ENCODE measurements at places on chromosomes 11 and 22.

DNA sequence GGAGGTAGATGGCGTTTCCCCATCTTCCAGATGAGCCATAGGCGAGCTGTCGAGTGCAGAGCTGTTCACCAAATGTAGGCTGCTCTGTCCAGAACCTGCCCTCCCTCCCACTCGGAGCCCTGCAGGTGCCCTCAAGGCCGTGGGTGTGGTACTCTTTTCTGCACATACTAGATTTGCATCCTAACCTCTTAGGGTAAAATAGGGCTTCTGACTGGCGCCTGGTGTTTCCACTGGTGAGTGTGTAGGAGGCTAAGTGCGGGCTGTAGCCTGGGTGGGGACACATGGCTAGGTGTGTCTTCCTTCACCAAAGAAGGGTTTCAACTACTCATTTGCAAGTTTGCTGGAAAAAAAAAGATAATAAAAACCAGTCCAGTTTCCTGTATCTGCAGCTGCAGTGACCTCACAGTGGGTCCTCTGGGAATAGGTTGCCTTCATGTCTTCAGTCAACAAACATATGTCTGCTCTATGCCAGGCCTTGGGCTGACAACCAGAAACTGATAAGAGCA lies 8.5 kb downstream of the BIK start:
- DNase-seq: no peak

DNA sequence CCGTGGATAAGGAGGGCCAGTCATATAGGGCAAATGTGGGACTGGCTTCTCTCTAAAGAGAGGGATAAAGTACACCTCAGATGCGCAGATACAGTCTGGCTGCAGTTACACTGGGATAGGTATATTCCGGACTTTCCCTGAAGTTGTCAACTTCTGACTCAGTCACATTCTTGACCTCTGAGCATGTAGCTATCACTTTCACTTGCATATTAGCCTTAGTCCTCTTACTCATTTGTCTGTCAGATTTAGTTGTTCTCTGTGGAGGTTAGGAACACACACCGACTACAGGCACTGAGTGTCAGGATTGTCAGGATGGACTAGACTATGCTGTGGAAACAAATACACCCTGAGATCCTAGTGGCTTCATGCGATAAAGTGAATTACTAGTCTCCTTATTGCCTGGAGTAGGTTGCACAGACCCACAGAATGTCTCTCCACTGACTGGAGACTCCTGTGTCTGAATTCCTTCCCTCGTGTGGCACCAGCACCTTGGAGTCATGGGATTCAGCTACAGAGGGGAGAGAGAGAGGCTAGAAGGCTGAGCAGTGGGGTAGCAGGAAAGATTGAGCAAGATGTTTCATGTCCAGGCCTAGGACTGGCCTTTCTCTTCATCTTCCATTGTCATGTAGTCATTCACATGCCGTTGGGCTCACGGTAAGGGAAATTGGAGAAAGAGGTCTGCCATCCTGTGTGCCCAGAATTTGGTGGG lies 654.3 kb downstream of the NTM start:
- DNase-seq: no peak

GRCh38 chr11:107042748-107043147 lies 24.5 kb upstream of the GUCY1A2 start:
- DNase-seq: no peak

GRCh38 chr11:101907815-101908214 lies 7.0 kb upstream of the CEP126 start:
- no peak for DNase-seq

DNA sequence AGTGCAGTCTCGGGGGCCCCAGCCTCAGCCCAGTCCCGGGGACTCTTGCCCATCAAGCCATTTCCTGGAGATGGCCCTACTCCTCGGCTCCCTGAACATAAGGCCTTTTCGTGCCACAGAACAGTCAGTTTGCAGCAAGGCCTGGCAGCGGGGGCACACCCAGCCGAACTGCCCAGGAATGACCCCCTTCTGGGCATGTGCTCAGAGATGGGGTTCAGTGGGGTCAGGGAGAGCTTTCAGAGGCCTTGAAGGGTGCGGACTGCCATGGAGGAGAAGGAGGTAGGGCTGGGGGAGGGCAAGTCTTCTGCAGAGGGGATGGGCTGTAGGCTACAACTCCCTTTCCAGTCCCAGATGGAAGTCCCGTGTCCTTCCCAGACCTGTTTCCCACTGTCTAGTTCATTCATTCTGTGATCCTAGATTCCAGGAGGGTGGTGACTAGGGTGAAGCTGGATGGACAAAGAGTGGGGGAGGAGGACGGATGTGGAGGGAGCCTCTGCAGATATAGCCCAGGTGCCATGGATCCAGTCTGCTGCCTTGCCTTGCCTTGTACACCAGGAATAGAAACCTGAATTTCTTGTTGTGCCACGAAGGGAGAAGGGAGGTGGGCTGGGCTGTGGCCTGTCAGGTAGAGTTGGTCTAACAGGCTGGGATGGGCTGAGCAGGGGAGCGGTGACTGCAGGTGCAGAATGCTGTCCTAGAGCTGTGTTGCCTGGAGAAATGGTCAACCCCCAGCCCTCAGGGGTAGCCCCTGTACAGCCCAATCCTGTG lies 14.2 kb upstream of the OMP start:
- DNase-seq: no peak

All from DMS79 (cell line).